ENCODE measurements at places on chromosomes 2 and 18.

DNA sequence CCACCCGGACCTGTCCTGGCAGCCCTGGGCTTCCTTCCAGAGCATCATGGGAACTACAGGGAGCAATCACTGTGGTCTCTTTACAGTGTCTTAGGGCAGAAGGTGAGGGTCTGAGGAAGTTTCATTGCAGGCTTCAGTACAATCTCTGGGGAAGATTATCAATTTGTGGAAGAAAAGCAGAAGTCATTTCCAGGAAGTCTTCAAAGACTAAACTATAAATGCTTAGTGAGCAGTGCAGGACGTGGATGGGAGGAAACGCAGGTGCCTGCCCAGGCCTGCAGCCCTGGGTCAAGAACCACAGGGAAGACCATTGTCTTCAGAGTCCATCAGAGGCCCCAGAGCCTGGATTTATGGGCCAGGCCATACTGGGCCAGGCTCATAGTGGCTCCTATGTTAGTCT lies 54.3 kb downstream of the INO80C start:
- no peak for DNase-seq

DNA sequence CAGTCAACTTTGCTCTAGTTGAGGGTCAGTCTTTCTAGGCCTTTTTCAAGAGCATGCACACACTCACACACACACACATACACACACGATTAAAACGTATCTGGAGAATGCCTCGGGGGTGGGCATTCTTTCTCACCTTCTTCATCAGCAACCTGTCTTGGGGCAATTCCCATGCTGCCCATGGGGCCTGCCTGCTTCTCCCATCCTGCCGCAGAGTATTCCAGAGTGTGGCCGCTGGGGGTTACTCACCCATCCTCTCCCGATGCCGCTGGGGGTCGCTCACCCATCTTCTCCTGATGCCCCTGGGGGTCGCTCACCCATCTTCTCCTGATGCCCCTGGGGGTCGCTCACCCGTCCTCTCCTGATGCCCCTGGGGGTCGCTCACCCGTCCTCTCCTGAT lies 10.8 kb upstream of the ALLC start:
- no peak for DNase-seq

- DNase-seq = no peak
Observed at GRCh38 chr18:10086458-10087210, 172.8 kb downstream of the VAPA start.

DNA sequence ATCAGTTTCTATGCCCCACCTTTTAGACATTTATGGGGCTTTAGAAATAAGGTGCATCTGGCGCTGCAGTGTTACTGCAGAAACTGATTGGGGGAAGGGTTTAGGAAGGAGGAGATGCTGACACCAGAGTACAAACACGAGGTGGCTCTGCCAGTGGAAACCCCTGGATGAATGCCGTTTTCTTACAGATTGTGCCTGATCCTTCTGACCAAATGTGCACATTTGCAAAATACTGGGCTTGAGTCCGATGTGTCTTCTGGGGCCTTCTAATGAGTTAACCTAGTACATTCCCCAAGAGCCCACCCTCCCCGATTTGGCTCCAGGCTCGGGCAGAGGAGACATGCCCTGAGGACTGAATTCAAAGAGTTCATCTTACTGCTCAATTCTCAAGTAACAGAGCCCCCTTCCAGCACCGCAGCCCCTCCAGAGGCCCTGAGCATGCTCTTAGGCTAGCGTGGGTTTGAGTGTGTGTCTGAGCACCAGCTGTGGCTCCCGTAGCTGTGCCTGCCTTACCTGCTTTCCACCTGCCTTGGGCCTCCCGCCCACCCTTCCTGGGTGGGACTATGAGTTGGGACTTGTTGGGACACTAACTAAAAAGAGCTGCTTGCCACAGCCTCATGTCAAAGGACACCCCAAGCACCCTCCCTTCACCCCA lies 116.7 kb upstream of the COPS8 start:
- DNase-seq = no peak

- no peak for DNase-seq
Observed at GRCh38 chr2:182473635-182474034, 46.8 kb upstream of the PDE1A start.

DNA sequence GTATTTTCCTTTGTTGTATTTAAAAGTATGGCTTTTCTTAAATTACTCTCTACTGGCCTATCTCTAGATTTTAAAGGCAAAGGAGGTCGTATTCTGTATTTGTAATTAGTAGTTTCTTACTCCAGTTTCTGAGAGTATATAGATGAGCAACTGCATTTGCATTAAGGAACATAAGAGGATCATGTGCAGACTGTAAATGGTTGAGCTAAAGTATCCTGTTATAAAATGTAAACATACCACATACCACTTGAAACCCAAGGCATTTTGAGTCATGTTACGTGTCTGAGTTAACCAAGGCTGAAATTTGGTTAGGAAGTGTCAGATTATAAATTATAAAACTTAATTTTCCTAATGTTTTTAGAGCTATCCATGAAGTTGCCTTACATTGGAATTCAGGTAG lies 76.3 kb downstream of the GPD2 start:
- DNase-seq = no peak

DNA sequence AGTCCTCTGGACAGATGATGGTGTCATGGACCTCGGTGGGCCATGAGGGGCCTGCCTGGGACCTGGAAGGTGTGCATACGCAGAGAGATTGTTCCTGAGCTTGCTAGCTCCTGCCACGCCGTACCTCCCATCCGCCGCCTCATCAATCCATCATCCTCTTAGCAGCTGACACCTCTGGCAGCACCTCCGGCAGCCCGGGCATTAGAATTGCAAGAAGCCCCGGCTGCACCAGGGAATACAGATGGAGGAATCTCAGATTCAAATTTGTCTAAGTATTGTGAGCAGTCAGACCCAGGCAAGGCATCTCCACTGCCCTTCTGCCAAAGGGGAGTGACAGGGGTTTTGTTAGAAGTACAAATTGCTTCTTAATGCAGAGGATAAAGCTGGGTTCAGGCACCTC lies 4.5 kb downstream of the C1QL2 start:
- no peak for DNase-seq

GRCh38 chr2:84880645-84881521 lies at the start of gene TRABD2A:
Gene TRABD2A, minus strand, starts transcription at chr2:84881084. Its CDS starts 45 bp downstream, at chr2:84881039.
- peak; percentile 78 for DNase-seq

GRCh38 chr2:133843091-133843490 lies 274.8 kb upstream of the NCKAP5 start:
- DNase-seq = no peak

DNA sequence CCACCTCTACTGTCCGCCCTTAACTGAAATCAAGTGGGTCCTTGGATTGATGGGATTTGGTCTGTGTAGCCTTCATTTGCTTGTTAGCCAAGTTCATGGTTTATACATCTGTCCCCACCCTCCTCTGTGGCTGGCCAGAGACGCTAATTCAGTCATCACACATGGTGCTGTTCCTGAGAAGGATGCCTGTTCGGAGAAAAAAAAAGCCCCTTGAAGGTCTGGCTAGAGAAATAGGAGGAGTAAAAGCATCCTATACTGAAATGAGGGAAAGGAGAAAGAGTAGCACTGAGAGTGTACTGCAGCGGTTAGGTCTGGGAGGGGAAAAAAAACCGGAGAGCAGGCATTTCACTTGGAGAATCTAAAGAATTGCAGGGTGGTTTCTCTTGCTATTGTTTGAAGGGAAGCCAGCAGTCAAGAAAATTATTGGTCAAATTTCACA lies 180.6 kb upstream of the EPAS1 start:
- no peak for DNase-seq

DNA sequence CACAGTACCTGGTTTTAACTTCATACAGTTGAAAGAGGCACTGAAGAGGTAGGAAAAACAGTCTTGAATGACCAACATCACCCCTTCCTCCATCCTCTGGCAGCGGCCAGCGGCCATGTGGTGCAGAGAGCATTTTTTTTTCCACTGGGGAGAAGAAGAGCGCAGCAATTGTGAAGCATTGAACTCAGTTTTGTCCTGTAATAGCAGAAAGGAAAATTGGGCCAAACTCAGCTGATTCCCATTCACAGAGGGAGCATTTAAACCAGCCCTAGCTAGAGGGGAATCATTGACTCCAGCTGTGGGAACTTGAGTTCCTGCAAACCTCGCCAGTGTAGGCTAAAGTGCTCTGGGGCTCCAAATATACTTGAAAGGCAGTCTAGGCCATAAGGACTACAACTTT lies 316.6 kb upstream of the CHST9 start:
- no peak for DNase-seq

GRCh38 chr18:55751476-55751875 lies 163.5 kb upstream of the TCF4 start:
- DNase-seq = no peak

DNA sequence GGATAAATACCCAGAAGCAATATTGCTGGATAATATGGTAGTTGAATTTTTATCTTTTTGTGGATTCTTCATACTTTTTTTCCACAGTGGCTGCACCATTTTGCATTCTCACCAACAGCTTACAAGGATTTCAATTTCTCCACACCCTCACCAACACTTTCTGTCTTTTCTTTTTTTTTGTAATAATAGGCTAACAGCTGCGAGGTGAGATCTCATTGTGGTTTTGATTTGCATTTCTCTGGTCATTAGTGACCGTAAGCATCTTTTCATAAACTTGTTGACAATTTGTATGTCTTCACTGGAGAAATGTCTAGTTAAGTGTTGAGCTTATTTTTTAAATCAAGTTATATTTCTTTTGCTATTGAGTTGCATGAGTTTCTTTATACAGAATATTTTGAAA lies 17.6 kb upstream of the SLC9A2 start:
- no peak for DNase-seq

Measured in activated naive CD4-positive, alpha-beta T cell treated with anti-CD3 and anti-CD28 coated beads, Interleukin-2, amount 10 ng/mL, durations not matched to agents 7 days and 5 days (primary cell).